Activated CD8-positive, alpha-beta memory T cell treated with anti-CD3 and anti-CD28 coated beads for 4 hours (primary cell): ENCODE measurements at places on chromosomes 16 and 17.

DNA sequence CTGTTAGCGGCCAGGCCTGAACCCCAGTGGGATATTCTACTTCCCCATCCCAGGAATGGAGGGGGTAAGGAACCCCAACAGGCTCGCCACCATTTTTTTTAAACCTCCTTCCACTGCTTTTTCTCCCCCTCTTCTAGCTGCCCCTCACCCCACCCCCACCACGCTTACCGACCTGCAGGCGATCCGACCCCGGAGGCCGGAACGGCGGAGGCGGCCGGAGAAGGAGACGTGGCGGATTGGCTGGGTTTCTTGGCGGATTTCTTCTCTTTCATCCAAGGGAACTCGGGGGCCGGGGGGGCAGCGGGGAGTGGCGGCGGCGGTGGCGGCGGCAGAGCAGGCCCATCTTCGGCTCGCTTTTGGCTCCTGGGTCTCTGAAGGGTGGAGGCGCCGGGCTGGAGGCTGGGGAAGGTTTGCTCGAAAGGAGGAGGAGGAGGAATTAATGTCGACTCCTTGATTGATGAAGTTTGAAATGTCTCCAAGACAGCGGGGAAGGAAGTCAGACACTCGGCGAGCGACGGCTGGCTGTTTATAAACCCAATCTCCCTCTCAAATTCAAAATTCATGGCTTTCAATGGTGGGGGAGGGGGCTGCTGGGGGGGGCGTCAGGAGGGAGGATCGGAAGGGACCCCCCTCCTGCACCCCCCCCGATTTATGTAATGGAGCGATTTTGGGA lies 424 bp downstream of the HOXB2 start:
- no peak for DNase-seq

- no peak for DNase-seq
Observed at GRCh38 chr17:64099543-64099942, 30.4 kb downstream of the ERN1 start.

- DNase-seq, result no peak
Observed at GRCh38 chr17:3033741-3034577, 29.4 kb downstream of the OR1D5 start.

- no peak for DNase-seq
Observed at GRCh38 chr17:38970128-38970527, 2.9 kb upstream of the FBXO47 start.

DNA sequence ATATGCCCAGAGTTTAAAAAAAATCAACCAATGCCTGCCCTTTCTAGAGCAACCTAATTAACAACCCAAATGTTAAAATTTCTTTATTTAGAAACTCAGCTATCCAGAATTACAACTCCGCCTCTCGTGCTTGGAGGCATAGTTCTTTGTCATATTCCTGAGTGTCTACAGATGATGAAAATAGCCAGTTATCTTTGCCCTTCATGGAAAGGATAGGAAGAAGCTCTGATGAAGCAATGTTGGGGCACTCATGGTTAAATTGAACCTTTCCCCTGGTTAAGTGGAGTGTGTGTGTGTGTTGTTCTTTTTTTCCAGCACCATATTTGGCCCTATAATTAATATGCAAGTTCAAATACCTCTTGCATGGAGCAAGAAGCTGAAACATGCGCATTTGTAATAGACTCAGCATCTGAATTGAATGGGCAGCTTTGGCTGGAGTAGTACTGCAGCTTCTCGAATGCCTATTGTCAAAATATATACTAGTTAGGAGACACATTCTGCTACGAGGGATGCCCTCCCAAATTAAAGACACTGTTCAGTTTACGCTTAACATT lies 506.2 kb downstream of the WWOX start:
- DNase-seq, result no peak

GRCh38 chr17:44006272-44006597 lies 1.8 kb downstream of the NAGS start:
- no peak for DNase-seq

- DNase-seq, result no peak
Observed at GRCh38 chr17:3927628-3928340, 11.5 kb upstream of the P2RX1 start.

DNA sequence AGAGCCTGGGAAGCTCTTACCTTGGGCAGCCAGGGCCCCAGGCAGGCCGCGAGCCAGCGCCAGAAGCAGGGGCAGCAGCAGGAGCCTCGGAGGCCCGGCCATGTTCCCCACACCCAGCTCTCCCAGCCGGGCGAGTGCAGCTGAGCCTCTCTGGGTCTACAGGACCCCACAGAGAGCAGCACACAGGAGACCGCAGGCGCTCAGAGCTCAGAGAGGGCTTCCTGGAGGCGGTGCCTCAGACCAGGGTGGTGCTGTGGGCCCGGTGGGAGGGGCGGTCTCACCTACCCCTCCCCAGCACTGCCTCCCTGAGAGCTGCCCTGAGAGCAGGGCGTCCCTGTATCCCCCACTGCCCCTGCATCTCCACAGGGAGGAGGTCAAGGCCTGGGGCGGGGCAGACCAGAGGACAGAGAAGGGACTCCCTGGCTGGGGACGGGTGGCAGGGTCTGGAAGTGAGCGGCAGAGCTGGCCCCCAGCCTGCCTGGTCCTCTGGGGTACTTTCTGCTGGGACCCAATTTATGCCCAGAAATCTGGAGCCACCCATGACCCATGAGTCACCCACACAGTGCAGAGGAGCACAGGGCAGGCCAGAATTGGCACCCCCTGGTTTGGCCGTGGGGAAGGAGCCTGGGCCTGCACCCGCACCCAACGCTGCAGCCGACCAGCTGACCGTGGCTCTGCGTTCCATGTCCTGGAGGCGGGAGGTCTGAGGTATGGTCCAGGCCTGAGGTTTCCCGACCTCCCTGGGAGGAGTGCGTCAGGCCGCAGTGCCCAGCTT lies at the start of gene CD7:
Gene CD7 (minus strand): TSS at position 215 of the 775 bp plus-strand sequence. CDS start 113 bp downstream, at position 102.
- DNase-seq, result peak; percentile 43

DNA sequence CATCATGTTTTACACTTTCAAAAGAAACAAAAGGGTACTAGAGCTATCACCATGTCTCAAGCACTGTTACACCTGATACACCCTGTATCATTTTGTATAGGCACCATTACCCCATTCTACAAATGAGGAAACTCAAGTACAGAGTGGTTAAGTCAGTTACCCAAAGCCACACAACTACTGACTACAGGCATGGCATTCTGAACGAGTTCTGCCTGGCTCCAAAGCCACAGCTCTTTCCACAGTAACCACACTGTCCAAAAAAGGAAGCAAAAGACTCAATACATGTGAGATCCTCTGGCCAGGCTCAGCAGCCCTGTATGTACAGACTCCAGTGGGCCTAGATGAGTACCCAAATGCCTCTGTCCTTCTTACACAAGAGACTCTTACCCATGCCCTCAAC lies 4.7 kb downstream of the DYNC1LI2 start:
- DNase-seq, result no peak

- no peak for DNase-seq
Observed at GRCh38 chr17:74444406-74444805, 12.5 kb downstream of the GPRC5C start.

DNA sequence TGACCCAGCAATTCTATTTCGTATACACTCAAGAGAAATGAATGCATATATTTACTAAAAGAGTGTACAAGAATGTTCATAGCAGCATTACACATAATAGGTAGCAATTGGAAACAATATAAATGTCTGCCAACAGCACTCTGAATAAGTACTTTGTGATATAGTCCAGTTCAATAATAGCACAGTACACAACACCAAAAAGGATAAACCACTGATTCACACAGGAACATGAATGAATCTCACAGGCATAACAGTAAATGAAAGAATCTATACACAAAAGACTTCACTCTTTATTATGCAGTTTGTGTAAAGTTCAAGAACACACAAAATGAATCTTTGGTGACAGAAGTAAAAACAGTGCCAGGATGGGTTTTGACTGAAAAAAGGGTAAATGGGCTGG lies 86.3 kb downstream of the NLK start:
- no peak for DNase-seq

DNA sequence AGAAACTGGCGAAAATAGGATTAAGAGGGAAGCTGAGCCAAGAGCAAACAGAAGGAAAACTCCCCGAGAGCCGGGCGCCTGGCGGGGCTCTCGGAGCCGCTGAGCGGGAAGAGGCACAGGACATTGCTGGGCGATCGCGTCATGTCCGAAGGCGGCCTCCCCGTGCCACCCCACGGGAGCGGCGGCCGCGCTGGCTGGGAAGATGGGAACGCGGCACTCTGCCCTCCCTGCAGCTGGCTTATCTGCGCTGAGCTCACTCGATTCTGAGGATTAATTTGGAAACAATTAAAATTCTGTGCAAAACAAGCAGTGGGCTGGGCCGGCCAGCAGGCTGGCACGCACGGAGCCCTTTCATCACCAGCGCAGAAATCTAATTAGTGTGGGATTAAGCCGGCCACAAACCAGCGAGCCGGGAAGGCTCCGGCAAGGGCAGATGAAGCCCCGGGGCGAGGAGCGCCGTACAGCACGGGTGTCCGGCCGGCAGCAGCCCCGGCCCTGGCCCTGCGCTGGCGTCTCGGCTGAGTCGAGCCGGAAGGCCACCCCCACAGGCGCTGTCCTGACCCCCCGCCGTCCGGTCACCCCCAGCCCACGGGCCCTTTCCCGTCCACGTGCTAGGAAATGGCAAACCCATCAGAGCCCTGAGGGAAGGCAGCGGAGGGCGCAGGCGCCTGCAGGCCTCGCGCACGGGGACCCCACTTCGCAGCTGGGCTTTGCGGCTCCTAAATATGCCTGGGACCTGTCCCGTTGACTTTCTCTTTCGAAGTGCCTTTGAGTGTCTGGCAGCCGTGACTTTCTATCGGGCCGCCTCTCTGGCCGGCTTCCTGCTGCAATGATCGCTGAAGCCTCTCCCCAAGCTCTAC lies 37.9 kb downstream of the SOX8 start:
- no peak for DNase-seq
